ENCODE measurements at places on chromosomes 1 and 21. TPM values are rescaled to one million over a fixed set of nuclear protein-coding genes. Genes with fewer than 3 reads are reported as not detected.

The FAM177B gene
- 1.1 TPM for total RNA-seq

The REG4 gene
- total RNA-seq: not detected

The AIRE gene
- total RNA-seq: 0.25 TPM

The PTGER3 gene
- 9.0 TPM for total RNA-seq

The RORC gene
- total RNA-seq: 19.1 TPM

The LCE2A gene
- not detected for total RNA-seq

The DCDC2B gene
- total RNA-seq: not detected

The FCRL1 gene
- total RNA-seq: 5.7 TPM

The KMO gene
- 2.3 TPM for total RNA-seq

The CD34 gene
- total RNA-seq: 50.9 TPM

The C21orf91 gene
- 20.4 TPM for total RNA-seq

The GSTM5 gene
- 4.2 TPM for total RNA-seq

The RASSF5 gene
- 18.8 TPM for total RNA-seq

The GPR52 gene
- 2.7 TPM for total RNA-seq

The LRRC7 gene
- total RNA-seq: 0.19 TPM

The SPRR5 gene
- not detected for total RNA-seq

The ILDR2 gene
- 5.9 TPM for total RNA-seq

The DENND1B gene
- 20.6 TPM for total RNA-seq

The KCNJ6 gene
- total RNA-seq: 0.06 TPM

The GATAD2B gene
- total RNA-seq: 49.0 TPM

The FCRLB gene
- 2.3 TPM for total RNA-seq

The IL12RB2 gene
- total RNA-seq: 1.5 TPM

The PLD5 gene
- 0.47 TPM for total RNA-seq

The FCGR3A gene
- total RNA-seq: 41.7 TPM

The AHDC1 gene
- 48.2 TPM for total RNA-seq

The ATP1A4 gene
- total RNA-seq: 0.19 TPM

The PADI1 gene
- total RNA-seq: 1.3 TPM

The RPS27 gene
- total RNA-seq: 1,447 TPM

The RXFP4 gene
- total RNA-seq: not detected

The MPL gene
- total RNA-seq: 0.25 TPM
